Adipocyte (in vitro differentiated cells): ENCODE measurements at places on chromosomes 13 and 19.

GRCh38 chr19:12665281-12665573 is 1.3 kb downstream of the MAN2B1 start:
- no peak for DNase-seq

DNA sequence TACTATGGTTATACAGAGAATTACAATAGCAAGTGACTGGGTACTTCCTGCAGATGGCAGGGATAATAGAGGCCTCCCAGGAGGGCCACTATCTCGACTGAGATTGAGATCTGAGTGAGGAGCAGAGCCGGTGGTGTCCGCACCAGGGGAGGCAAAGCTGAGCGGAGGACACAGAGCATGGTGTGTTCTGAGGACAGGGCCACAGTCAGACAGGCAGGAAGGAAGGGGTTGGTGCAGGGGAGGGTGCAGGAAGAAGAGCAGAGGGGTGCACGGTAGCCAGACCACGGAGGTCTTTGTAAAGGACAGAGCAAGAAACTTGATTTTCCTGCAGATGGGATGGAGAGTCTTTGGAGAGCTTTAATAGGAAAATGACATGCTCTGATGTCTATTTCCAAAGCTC is 152.4 kb downstream of the SHISA2 start:
- DNase-seq: no peak

DNA sequence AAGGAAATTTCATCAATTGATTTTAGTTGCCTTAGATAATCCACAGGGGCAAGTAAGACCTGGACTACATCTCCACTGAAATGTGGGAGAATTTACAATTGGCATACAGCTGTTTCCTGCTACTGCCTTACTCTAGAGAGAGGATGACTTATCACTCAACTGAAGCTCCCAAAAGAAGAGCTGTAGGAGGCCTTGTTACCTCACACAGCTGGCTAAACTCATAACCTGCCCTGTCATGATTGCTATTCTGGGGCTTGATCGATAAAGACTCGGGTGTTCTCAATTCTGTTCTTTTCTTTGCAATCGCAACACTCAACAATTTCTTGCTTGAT is 1396.4 kb downstream of the EFNB2 start:
- no peak for DNase-seq

DNA sequence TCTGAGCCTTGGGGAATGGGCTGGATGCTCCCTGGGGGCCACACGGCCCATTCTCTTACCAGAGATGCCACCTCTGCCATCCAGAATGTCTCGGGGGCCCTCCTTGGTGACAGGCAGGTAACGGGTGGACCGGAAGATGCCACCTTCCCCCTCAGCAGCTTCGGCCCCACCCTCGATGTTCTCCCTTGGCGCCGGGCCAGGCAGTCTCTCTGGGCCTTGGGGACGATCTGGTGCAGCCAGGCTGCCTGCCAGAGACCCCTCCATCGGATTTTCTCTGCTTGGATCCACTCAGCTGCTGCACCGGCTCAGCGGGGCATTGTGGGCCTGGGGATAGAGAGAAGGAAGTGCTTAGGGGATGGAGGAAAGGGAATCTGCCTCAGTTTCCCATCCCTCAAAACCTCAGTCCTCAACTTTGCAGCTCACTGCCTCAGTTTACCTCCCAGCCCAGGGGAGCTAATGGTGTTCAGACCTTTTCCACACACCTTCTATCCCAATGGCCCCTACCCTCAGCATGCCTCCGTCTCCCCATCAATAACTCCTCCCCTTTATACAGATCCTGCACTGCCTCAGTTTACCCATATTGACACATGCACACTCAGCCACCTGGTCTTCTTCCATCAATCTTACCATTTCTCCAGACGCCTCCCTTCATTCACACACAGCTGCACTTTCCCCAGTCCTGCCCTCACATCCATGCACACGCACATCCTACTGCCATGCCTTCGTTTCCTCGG is 1.5 kb downstream of the WIZ start:
- DNase-seq: no peak

GRCh38 chr19:14248578-14249011 is 42.6 kb upstream of the ADGRL1 start:
- peak; percentile 32 for DNase-seq

DNA sequence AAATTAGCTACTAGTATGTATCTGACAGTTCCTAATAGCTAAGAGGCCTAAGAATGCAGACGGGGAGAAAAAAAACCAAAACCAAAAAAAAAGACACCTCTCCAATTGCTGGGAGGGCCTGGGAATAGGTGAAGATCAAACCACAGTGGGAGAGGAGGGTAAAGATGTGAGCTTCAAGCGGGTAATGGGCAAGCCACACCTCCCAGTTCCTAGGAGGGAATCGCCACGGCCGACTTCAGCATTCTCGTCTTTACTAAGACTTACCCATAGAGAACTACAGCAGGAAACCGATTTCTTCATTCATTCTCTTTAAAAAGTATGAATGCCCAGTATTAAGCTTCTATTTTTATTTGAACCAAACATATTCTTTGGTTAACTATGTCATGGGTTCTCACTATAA is 5.6 kb upstream of the EEF1AKMT1 start:
- DNase-seq: no peak

DNA sequence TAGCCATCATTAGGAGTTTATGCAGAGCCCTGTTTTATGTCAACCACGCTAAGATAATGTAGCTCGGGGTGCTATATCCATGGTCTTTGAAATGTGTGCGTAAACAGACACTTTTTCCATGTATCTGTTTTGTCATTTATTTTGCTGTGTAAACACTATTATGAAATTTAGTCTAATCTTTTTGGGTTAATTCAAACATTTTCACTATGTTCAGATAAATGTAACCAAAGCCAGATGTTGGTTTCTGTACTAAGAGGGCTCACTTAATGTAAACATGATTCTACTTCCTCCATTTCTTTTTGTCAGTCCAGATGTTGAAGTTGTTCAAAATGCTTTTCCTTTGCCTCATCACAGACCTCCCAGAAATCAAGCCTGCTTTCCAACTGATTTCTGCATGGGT is 499.5 kb upstream of the GPC6 start:
- no peak for DNase-seq

- no peak for DNase-seq
These were observed 178.9 kb downstream of the UGGT2 start for GRCh38 chr13:95874286-95874685.

- DNase-seq: peak; percentile 46
These were observed 1.1 kb downstream of the GJA3 start for GRCh38 chr13:20159646-20160305.

GRCh38 chr13:30373727-30374126 is 48.6 kb upstream of the UBE2L5 start:
- DNase-seq: no peak

DNA sequence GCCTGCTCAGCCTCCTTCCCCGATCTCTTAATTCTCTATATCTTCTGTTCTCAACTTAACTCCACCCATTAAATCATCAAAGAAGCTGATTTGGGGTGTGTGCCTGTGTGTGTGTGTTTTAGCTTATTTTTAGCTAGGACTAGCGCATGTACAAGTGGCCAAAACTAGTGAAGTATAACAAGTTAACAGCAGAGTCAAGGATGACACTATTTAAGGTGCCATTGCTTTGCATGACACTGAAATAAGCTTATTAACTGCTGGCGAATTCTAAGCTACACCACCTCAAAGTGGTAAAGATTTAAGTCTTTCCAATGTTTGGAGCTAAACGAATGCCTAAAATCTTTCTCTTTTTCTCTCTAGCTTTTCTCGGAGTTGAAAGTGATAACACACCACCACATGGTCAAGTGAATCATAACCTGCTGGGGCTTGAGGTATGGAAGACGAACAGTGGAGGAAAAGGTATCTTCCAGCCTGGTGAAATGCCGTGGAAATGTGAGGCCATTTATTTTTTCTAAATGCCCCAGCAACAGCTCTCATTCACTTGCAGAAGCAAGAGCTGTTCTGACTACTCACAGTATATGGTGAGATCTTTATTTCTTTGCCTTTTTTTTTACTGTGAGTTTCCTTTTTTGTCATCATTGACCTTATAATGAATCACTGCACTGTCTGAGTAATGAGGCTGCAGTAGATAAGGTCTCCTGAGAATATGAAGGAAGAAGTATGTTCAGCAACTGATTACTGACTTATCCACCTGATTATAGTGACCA is 570.3 kb downstream of the PCDH9 start:
- DNase-seq: peak; percentile 62

- DNase-seq: no peak
These were observed 977 bp downstream of the PCDH20 start for GRCh38 chr13:61414686-61415057.

- no peak for DNase-seq
These were observed 185.5 kb downstream of the DNAJC3 start for GRCh38 chr13:95862408-95862807.

GRCh38 chr13:43698009-43698408 is 88.8 kb downstream of the ENOX1 start:
- DNase-seq: no peak

DNA sequence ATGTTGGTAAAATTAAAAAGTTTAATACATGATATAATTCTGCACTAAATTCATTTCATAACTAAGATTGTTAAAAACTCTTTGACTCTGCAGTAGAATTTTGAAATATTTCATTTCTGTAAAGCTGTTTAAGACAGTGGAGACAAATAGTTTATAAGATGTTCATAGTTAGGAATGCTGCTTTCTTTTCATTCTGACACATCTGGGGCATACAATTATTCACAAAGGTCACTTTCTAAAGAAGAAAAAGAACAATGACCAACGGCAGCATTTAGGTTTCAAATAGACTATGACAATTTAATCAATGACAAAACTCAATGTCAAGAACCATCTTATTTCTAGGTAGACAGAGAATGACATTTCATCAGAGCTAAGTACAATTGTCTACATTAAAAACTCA is 1422.1 kb downstream of the PCDH9 start:
- peak; percentile 43 for DNase-seq

DNA sequence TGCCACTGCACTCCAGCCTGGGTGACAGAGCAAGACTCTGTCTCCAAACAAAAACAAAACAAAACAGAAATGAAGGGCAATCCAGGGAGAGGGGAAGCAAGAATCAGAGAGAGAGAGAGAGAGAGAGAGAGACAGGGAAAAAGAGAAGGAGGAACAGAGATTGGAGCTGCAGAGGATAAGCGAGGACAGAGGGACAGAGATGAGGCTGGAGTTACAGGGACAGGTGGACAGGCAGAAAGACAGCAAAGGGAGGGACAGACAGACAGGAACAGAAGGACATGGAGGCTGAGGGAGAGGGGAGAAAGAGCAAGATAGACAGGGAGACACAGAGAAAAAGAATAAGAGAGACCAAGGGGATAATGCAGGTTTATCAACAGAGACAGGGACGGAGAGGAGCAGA is 1.3 kb upstream of the CRX start:
- no peak for DNase-seq

GRCh38 chr13:72295153-72295552 is 428.1 kb upstream of the DACH1 start:
- peak; percentile 35 for DNase-seq

GRCh38 chr13:40597735-40598365 is 68.6 kb downstream of the FOXO1 start:
- no peak for DNase-seq

DNA sequence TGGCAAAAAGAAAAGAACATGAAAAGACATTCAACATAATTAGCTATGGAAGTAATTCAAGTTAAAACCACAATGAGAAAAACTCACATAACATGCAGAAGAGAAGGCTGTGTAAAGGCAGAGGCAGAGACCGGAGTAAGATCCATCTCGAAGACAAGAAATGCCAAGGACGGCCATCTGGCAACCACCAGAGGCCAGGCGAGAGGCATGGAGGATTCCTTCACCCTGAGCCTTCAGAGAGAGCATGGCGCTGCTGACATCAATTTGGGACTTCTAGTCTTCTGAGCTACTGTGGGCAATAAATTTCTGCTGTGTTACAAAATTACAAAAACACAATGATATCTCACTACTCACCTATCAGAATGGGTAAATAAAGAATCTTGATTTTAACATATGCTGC is 381.0 kb downstream of the TSHZ3 start:
- DNase-seq: no peak

DNA sequence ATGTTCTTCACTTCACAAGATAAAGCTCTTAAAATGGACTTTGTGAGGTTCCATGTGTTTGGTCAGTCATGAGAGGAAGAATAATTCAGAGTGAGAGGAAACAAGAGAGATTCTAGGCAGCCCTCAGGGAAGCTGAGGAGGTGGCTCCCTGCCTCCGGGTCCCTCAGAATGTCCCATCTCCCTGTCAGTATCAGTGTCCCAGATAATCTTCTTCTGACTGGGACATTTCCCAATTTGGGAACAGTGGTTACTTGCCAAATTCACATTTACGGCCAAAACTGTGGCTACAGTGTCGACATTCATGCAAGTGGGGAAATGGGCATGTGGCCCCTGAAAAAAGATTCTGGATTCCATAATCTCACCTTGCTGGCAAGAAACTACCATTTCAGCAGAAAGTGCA is 9.0 kb downstream of the ZNF417 start:
- no peak for DNase-seq

DNA sequence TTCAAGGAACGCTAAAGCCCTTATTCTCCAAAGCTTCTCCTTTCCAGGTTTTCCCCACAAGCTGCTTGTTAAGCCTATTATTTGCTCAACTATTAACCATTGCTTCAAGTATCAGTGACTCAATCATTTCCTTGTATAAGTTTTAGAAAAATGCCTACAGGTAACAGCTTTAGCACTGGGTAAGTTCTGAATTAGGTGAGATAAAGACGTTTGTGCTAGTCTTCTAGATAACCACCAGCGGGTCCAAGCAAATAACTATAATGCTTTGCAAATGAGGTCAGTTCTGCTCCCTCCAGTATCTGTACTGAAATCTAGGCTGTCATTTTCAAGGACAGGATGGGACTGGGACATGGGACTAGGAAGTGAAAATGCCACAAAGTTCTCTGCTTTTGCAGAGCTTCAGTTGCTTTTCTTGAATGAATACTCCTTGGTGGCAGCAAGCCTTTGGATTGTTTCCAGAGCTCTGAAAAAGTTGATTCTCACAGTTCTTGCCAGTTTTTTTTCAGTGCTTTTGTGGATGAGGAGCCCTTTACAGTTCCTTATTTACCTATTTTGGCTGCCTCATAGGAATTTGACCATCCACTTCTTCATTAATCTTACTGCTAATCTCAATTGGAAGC is 1487.7 kb downstream of the EFNB2 start:
- DNase-seq: peak; percentile 23

DNA sequence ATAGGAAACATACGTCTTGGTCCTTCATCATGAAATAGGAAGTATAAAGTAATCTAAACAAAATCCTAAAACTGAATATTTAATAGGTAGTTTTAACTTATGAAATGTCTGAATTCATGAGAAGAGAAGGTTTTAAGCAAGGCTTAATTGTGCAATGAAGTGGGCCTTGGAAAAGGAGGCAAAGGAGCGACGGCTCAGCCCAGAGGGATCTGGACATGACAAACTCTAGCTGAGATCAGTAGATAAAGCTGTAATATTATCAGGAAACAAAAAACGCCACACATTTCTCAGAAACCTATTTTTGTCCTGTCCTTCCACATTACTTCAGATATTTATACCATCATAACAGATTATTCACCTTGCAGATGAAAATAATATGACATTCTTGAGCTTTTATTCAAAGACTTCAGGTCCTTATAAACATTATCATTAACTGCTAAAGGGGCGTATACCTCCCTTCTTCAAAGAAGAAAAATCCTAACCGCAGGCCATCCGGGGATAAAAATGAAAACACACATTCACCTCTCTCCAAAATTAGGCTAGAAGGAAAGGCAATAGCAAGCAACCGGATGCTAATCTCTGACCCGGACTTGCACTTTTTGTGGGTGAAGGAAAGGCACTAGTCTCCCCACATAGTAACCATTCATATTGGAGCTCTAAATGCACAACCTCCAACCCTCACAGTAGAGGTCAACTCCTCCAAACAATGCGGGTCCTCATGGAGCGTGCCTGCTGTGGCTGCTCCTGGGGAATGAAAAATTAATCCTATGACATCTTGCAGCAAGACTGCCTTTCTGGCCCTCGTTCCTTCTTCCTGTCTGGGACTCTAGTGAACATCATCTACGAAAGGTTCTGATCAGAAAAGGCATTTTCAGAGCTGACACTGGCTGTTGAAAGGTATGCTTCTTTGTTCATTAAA is 108.8 kb downstream of the TBC1D4 start:
- peak; percentile 24 for DNase-seq
